ENCODE measurements at places on chromosomes 5 and 9.

DNA sequence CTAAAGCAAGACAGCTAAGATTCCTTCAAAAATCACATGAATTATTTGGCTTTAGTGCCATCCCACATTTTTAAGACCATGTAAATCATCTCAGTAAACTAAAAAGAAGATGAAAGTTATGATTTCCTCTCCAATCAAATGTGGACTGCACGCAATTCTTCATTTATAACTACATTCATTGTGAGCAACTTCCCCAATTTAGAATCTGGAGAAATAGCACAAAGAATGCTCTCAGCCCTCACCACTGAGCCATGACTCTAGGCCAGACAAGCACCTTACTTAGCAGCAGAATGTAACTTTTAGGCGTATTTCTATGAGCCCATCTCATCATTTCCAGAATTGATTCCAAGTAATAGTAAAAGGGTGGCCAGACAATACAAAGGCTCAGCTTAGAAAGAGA lies 616.6 kb downstream of the TLE1 start:
- no peak for DNase-seq

- DNase-seq = no peak
Observed at GRCh38 chr5:96816991-96817390, 9.2 kb upstream of the ERAP1 start.

GRCh38 chr9:6904371-6904770 lies 146.6 kb downstream of the KDM4C start:
- no peak for DNase-seq

DNA sequence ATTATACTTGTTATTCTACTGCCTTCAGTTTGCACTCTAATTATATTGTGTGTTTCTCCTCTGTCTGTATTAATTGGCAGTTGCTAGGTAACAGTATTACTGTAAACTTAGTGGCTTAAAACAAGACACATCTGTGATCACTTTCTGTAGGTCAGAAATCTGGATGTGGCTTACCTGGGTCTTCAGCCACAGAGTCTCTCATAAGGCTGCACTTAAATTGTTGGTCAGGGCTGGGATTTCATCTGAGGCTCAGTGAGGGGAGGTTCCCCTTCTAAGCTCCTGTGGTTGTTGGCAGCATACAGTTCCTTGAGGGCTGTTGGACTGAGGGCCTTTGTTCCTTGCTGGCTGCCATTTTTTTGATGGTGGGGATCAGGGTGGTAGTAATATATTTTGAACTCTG lies 68.8 kb downstream of the SLC44A1 start:
- no peak for DNase-seq

DNA sequence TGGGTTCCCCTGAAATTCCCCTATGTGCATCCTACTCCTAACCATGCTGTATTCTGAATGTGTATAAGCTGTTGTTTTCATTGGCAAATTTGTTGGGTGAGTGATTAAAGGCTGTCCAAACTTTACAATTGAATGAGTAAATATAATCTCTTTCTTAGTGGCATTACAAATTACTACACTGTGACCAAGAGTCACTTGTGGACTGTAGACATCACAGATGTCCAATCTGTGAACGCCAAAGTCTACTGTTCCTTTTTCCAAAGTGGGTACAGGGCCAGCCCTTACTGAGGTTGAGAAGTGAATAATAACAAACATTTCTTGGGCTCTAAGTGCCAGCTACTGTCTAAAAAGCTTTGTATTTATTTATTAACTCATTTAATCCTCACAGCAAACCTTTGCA lies 29.7 kb downstream of the MTMR12 start:
- no peak for DNase-seq

- DNase-seq = no peak
Observed at GRCh38 chr5:98163796-98164493, 609.5 kb upstream of the RGMB start.

All from cortex of kidney (tissue), 1 donor.